Fibroblast of skin of right quadriceps (primary cell): ENCODE measurements at places on chromosomes 13 and 19.

DNA sequence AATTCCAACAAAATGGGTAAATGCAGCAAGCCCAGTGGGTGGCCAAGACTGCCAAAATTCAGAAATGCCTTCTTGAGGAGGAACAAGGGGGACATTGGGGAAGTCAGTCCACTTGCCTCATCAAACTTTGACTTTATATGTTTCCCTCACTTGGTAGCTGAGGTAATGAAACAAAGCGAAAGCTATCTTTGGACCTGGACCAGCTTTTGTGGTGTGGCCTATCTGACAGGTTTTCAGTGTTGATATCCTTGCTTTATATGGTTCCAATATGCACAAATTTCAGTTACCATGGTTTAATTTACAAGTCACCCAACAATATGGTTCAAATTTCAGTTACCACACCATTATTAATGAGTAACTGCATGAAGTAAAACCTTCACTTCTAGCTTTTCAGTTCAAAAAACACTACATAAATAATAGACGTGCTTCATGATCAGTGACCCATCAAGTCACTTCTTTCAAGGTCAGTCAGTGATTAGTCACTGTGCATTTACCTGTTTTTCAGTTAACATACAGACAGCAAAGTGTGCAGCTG is 17.7 kb upstream of the POU4F1 start:
- no peak for DNase-seq

DNA sequence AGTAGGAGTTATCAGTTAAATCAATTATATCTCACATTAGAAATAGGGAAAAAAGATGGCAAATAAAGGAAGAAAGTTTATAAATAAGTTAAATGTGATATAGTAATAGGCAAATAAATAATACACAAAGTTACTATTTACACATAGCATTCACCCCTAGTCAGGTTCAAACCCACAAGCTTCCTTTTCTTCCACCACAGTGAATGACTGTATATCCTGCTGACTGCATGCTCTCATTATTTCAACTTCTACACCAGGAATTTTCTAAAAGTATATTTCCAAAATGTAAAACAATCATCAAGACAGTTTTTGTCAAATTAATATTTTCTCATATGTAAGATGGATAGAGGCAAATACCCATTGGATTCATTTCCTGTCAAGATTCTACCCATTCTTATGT is 548.6 kb upstream of the SLITRK5 start:
- DNase-seq, result peak; percentile 31

DNA sequence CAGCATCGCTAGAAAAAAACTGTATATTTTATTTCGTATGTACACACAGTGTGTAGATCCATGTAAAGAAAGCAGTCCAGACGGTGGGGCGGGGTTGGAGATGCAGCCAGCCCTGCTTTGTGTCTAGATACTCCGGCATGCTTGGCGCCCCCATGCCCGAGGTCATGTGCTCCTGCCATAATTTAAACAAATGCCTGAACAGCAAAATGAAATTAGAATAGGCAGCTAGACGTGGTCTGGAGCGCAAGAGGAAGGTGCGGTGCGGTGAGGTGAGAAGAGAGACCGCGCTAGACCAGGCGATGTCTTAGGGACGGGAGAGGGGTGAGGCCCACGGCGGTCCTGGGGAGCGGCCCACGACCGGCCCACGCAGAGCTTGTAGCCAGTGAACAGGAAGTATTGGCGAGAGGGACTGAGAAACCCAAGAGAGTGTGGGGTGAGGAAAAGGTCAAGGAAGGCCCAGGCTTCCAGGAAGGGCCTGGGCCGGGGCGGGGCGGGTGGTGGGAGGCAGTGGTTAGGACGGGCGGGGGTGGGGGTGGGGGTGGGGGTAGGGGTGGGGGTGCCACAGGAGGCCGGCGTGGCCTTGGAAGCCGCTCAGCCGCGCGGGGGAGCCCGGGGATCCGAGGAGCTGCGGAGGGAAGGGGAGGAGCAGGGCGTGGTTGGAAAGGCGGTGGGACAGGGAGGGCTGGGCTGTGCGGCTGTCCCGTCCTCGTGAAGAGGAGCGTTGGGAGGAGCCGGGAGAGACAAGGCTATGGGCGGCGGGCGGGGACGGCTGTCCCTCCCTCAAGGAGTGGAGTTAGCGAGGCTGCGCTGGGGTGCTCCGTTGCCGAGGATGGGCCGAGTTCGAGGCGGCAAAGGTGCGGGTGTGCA is 254.7 kb upstream of the SGCG start:
- peak; percentile 37 for DNase-seq

DNA sequence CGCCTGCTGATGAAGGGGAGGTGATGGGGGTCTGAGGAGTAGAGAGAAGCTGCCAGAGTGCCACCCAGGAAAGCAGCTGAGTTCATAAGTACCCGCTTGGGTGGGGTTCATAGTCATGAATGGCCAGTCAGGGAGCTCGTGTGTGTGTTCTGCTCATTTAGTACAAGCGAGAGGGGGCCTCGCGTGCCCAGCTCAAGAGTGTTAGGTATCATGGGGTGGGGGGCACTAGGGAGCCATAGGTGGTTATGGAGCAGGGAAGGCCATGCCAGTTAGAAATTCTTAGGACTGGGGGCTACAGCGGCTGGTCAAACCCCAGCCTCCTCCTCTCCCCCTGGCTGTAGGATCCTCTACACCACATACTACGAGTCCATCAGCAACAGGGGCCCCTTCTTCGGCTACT is 46.8 kb downstream of the CD320 start:
- no peak for DNase-seq

GRCh38 chr19:38162094-38162493 is 61.9 kb downstream of the DPF1 start:
- no peak for DNase-seq

- DNase-seq, result no peak
Observed at GRCh38 chr19:634975-635652, 1.8 kb upstream of the POLRMT start.

DNA sequence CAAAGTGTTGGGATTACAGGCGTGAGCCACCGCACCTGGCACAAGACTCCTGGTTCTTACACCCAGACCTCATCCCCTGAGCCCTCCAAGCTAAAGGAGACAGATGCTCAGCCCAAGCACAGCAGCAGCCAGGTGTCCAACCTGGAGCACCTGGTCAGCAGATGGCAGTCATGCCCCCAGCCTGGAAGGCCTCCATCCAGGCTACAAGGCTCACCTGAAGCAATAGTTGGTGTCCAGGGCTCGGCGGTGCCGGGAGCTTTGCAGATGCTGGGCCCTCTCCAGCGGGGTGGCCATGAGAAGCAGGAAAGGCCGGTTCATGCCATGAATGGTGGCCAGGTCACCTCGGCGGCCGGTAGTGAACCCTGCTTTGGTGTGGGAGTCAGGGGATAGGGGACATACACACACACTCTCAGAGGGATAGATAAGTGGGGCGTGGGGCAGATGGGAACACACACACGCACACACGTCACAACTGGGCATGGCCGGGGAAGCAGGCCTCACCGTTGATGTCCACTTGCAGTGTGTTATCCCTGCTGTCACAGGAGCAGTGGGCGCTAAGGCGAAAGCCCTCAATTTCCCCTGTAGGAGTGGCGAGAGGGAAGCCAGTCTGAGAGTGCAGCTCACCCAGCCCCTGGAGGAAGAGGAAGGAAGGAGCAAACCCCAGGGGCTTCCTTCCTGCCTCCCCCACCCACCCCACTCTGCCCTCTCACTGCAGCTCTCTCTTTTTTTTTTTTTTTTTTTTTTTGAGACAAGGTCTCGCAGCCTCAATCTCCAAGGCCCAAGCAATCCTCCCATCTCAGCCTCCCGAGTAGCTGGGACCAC is 11.8 kb downstream of the TGFB1 start:
- DNase-seq, result no peak

- no peak for DNase-seq
Observed at GRCh38 chr19:2415973-2416319, 11.4 kb downstream of the TIMM13 start.

- DNase-seq, result no peak
Observed at GRCh38 chr13:21979161-21979806, 308.4 kb downstream of the FGF9 start.
